ENCODE measurements at places on chromosomes 2 and 18.

DNA sequence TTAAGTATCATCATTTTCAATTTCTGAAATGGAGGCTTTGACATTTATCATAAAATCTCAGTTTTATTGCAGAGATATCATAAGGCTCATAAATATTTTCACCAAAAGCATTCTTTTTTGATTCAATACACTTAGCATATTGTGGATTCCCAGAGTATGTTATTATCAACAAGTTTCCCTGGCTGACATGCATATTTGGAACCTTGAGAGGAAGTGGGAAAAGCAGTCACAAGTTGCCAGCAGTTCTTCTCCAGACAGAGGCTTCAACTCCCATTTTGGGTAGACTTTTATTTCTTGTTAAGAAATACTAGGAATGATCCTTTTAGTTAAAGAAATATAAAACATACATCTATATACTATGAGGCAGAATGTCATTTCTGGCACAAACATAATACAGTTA is 236.5 kb downstream of the ASXL3 start:
- DNase-seq, result no peak

- no peak for DNase-seq
These were observed 99.4 kb downstream of the WDSUB1 start for GRCh38 chr2:159187106-159187505.

GRCh38 chr2:144234542-144234871 is 285.4 kb downstream of the ZEB2 start:
- DNase-seq, result no peak

- no peak for DNase-seq
These were observed 113.7 kb downstream of the SPTBN1 start for GRCh38 chr2:54569745-54570301.

GRCh38 chr2:1802046-1802445 is 57.7 kb upstream of the PXDN start:
- DNase-seq, result no peak

GRCh38 chr2:240992572-240993291 is 5.7 kb upstream of the SNED1 start:
- no peak for DNase-seq

DNA sequence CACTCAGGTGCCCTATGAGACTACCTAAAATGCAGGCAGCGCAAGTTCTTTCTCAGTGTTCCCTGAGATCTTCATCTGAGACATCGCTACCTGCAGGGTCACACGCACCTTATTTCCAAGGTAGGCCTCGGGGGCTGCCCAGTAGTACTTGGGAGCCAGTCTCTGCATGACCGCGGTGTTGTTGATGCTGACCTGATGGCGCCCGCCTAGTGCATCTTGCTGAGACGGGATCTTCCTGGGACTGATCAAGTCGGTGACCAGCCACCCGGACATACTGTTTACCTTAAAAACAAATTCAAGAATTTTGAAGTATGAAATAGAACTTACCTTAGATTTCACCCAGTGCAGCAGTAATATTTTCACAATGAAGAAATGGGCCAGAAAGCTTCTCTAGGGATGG is 80.1 kb downstream of the LAMA1 start:
- no peak for DNase-seq

All from myocyte (in vitro differentiated cells).